ENCODE measurements at places on chromosomes 13 and 19.
A peak's percentile ranks its signal among the peaks of the same experiment; 100 is the strongest.

DNA sequence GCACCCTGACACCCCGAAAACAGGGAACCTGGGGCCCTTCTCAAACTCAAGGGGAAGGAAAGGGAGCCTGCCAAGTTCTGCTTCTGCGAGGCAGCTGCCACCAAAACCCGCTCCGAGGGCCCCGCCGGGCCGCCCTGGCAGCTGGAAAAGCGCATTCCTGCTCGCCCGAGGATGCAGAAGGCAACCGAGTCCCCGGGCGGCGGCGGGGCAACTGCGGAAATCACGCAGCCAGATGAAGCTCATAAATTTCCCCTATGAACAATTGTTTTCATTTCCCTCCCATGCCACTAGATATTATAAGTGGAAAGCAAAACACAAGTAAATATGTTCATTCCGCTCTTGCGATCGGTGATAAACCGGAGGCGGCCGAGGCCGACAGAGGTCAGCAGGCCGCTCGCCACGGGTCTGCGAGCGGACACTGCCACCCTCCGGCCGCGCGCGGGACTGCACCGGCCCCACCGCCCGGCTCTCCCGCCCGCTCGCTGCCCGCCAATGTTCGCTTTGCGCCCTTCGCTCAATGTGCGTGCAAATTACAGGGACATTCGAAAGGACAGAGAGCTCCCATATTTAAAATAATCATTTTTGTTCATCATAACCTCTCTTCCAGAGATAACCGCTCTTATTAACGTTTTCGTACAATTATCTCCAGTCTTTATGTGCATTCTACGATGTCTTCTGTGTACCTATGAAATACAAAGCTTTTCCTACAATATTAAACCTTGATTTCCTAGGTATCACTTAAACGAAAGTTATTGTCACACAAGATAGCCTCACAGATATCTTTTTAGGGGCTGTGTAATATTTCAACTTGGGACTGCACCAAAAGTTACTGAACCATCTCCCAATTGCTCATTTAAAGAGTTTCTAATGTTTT lies 120.8 kb upstream of the ZNF507 start:
- peak; percentile 8 for DNase-seq

DNA sequence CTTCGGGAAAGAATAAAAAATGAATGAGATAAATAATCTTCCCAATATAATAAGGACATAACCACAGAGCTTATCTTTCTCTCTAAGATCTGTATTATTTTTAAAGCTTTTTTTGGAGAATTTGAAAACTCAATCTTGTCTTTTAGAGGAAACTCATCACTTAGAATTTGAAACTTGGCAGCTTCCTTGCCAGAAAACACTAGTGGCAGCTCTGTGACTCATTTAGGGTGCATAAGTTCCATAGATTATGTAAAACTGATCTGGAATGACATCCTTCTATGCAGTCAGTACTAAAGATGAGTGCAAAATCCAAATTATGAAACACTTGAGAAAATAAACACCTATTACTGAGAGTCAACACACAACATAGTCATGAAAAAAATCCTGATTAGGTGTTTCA lies 848.0 kb downstream of the DACH1 start:
- DNase-seq = no peak

DNA sequence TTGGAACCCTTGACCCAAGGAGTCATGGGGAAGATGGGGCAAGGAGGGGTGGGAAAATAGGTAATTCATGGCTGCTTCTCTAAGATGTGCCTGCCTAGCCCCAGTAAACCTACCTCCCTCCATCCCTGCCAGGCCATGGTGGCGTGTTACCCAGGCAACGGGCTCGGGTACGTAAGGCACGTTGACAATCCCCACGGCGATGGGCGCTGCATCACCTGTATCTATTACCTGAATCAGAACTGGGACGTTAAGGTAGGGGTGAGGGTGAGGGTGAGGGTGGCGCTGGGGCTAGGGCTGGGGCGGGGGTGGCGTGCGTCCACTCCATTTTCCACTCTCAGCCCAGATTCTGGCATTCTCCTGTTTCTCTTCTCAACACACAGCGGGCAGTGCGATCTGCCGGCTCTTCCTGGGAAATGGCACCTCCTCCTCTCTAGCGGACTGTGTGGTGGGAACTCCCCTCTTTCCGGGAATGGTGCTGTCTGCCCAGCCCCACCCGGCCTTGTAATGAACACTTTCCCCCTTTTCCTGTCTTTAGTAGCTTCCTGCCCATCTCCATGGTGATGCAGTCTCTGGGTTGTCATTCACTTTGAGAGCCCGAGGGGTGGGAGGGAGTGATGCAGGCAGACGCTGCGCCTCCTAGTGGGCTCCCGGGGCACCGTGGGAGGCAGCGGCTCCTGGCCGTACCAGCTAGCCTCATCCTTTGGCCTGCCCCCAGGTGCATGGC lies 7.6 kb downstream of the EGLN2 start:
- peak; percentile 65 for DNase-seq

DNA sequence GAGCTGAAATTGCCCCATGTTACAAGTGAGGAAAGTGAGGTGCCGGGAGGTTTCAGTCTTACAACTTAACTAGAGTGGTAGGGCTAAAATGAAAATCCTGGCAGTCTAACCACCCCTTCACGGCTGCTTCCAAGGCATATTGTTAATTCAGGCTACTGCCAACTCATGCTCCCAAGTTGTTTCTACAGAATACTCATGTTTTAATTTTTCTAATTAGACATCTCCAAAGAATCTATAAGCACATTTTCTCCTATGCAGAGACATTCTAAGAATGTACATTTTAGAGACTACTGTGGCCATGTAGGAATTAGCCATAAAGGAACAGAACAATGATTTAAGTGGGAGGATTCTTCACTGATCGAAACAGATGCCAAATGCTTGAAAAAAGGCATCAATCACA lies 7.0 kb upstream of the TSC22D1 start:
- no peak for DNase-seq

DNA sequence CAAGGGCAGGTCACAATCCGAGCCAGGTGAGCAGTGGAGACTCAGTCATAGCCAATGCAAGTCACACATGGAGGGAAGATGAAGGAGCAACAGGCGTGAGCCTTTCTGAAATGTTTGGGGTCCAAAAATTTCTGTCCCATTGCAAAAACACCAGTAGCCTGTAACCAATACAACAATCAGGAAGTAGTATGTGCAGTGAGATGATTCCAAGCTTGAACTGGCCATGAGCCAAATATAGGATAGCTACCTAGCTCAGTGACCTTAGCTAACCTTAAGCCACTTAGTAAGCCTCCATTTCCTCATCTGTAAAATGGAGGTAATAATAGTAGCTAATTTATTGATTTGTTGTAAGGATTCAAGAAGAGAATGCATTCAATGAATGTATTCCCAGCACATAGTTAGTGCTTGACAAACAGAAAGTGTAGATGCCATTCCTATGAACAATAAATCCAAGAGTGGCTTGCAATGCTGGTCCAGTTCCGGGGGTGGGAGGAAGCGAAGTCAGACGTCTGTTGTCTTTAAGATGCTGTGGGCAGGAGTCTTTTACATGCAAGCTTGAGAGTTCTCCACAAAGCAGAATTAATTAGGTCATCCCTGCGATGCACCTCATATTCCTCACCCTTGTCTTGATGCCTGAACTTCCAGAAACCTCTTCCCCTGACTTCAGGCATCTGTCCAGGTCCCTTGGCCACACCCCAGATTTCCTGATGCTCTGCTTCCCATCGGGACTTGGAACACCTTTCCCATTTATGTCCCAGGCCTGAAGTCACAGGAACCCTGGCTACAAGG lies 195.7 kb upstream of the UBL3 start:
- DNase-seq = no peak

GRCh38 chr13:97344265-97345175 lies 89.4 kb upstream of the RAP2A start:
- DNase-seq = peak; percentile 31

GRCh38 chr13:24192811-24193162 lies 32.3 kb downstream of the SPATA13 start:
- no peak for DNase-seq

DNA sequence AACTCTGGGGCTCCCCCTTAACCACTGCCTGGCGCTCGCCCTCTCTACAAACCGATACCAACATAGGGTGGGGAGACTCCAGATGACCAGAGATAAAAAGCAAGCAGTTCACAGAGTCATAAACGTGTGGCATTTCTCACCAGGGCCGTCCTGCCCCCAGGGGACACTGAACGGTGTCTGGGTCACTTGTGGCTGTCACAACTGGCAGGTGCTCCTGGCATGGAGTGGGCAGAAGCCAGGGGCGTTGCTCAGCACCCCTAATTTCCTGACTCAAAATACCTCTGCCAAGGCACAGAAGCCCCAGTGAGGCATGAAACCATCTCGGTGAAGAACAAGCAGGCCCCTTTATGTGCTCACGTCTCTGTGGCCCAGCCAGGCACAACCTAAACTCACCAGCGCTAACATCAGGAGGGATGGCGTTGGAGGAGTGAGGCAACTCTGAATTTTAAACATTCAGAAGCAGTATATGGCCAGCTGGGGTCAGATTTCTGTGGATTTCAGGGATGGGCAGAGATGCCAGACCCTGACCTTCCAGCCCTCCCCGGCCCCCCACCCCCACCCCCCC lies 1.8 kb downstream of the PIP5K1C start:
- no peak for DNase-seq

GRCh38 chr19:30131722-30132291 lies 189.8 kb downstream of the URI1 start:
- DNase-seq = no peak

DNA sequence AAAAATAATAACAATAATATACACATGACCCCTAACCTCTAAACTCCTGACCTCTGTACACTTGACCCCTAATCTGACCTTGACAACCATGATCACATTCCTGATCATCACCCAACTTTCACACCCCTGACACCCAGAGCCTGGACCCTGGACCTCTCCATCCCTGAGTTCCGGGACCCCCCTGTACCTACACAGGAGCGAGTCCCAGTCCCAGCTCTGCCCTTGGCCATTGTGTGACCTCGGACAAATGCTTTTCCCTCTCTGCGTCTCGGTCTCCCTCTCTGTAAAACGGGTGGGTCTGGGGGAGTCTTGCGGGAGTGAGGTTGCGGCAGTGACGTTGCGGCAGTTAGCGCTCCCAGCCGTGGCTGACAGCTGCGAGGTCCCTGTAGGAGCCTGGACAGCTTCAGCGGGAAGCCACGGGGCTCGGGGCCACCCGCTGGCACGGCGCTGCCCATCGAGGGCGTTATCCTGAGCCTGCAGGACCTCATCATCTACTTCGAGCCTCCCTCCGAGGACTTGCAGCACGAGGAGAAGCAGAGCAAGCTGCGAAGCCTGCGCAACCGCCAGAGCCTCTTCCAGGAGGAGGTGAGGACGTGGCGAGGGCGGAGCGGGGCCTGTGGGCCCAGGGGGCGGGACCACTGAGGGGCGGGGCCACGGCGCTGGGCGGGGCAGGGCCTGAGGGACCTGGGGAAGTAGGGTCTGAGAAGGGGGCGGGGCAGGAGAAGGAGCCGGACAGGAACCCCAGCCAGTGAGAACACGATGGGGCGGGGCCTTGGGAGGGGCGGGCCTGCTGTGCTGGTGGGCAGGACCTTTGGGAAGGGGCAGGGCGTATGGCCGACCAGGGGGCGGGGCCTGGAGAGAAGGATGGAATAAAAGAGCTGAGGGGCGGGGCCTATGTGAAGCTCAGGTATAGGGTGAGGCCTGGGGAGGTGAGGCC lies 19.2 kb downstream of the RYR1 start:
- no peak for DNase-seq

- DNase-seq = no peak
Observed at GRCh38 chr13:91153372-91153771, 194.1 kb upstream of the MIR17HG start.

- DNase-seq = no peak
Observed at GRCh38 chr19:56170261-56170660, 5.5 kb upstream of the GALP start.

DNA sequence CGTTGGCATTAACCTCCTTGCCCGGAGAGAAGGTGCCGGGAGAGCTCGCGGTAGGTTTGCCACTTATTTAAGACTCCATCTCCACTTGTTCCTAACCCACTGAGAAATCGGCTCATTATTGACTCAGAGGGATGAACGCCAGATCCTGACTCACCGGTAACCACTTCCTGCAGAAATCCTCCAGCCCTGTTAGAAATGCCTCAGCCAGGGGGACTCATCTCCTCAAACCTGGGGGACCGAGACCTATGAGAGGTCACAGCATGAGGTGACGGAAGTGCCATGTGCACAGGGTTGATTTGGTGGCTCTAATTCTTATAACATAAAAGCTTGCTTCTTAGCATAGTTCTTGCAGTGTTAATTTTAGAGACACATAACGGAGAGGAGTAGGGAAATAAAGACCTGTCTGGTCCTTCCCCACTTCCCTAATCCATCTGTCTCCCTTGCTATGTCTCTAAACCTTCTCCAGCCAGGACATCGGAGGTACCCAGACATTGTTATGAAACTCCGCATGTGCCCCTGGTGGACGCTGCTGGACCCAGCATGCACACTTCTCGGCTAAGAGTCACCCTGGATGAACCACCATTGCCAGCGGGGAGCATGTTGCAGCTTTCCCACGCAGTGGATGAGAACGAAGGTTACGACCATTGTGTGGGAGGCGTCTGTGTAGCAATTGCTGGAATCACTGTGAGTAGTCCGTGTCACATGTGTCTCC lies 158.9 kb downstream of the EFNB2 start:
- DNase-seq = no peak

GRCh38 chr19:45163751-45164460 lies 3.1 kb upstream of the NKPD1 start:
- DNase-seq = no peak

- no peak for DNase-seq
Observed at GRCh38 chr13:84139561-84140158, 257.4 kb upstream of the SLITRK1 start.

DNA sequence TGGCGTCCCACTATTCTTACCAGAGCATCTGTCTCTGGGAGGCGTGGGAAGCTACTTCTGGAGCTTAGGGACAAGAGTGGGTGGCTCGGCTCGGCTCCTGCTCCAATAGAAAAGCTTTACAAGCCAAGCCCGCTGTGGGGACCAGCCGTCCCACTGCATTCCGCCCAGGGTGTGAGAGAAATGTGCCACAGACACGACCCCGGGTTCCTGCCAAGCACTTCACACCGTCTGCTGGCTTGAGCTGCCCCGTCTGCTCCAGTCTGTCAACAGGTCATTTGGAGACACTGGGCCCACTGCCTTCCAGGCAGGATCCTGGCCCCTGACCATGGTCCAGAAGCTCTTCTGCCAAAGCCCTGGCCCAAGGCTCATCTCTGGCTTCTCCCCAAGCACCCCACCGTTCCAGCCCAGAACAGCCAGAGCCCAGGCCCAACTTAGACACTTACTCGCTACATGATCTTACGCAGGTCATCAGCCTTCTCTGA lies 6.5 kb upstream of the FKRP start:
- DNase-seq = peak; percentile 52

DNA sequence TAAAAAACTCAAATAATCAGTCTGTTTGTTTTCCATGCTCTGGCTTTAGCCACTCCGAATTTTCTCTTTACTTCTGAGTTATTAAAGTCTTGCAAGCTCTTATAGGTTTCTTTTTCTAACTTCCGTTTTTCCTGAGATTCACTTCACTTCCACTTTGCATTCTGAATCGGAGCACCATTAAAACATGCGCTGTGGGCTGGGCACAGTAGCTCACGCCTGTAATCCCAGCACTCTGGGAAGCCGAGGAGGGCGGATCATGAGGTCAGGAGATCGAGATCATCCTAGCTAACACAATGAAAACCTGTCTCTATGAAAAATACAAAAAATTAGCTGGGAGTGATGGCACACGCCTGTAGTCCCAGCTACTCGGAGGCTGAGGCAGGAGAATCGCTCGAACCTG lies 357.9 kb downstream of the SLITRK6 start:
- no peak for DNase-seq
